ENCODE measurements at places on chromosomes 4 and X.

- no peak for DNase-seq
These were observed 29.5 kb upstream of the XIAP start for GRCh38 chrX:123830309-123830708.

- peak; percentile 79 for DNase-seq
These were observed 49.2 kb downstream of the ENPP6 start for GRCh38 chr4:184168406-184169019.

DNA sequence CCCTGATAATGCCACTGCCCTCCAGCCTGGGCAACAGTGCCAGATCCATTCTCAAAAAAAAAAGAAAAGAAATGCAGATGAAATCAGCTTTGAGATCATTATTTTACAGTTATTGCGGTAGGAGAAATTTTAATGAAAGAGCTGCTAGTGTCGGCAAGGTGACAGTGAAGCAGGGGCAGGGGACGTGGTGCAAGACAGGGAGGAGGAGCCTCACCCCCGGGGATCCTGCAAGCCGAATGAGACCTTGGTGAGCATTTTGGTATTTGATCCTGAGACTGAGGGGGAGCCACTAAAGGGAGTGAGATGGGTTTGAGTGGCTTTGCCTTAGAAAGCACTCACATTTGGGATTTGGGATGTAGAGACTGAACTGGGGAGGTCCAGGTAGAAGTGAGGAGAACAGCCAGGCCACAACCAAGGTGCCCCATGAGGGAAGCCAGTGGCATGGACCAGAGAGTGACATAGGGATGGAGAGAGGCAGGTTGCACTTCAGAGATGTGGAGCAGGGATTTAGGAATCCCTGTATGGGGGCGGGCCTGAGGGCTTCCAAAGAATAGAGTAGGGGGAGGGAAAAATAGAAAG, 23.6 kb downstream of the RBM10 start:
- no peak for DNase-seq

DNA sequence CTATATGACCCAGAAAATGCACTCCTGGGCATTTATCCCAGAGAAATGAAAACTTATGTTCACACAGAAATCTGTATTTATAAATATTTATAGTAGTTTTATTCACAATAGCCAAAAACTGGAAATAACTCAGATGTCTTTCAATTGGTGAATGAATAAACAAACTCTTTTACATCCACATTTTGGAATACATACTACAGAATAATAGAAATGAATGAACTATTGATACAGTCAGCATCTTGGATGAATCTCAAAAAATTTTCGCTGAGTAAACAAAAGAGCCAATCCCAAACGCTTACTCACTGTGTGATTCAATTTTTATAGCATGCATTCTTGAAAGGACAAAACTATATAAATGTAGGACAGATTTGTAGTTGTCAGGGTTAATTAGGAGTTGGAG, 75.1 kb upstream of the HTR2C start:
- no peak for DNase-seq

DNA sequence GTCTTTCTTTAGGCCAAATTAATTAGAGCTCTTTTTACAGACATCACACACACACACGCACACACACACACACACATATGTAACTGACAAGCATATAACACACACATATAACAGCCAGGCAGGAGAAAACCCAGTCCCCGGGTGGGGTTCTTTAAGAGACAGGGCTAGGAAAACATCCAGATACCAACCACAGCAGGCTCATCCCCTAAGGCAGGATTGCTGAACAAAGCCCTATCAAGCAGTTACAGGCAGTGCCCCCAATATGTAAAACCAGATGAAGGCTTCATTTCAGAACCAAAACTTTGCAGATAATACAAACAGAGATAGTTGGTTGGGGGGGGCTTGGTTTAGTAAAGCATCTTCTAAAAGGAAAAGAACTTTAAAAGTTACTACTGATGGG, 18.0 kb upstream of the FAM47E start:
- DNase-seq = no peak

GRCh38 chr4:145453163-145453520, 28.5 kb upstream of the SMAD1 start:
- no peak for DNase-seq

DNA sequence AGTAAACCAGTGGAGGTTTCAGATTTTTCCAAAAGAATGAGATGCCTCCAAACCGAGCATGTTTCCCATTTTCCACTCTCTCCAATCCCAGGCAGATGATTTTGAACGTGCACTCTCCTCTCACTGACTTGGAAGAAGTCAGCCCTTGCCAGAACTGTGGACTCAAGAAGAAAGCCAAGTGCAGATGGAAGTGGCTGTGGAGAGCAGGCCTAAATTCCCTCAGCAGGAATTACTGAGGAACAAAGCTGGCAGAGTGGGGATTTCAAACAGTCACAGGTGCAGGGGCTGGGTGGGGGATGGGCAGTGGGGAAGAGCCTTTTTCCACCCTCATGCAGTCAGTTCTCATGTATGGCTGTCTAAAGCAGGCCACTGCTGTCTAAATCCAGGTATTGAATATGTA, 83.5 kb upstream of the PLAC1 start:
- no peak for DNase-seq

- no peak for DNase-seq
These were observed 63.4 kb downstream of the GAB1 start for GRCh38 chr4:143400082-143400481.

DNA sequence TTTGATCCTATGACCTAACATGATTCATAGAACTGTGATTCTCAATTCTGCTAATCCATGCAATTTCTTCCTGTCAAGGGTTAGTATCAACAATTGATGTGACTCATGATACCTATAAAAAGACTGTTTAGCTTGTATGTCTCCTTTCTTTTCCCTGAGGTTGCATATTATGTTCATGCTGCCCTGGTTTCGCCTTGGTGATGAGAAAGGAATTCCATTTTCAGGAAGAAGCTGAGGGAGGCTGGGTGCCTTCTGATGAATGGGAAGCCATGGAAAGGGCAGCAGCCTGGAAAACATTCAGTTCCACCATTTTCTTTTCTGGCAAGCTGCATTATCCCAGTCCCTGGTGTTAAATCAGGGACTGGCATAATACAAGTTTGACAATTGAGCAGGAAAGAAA, 976.5 kb downstream of the RPA4 start:
- no peak for DNase-seq

- peak; percentile 4 for DNase-seq
These were observed 471 bp downstream of the MCTS1 start for GRCh38 chrX:120604361-120604782.

DNA sequence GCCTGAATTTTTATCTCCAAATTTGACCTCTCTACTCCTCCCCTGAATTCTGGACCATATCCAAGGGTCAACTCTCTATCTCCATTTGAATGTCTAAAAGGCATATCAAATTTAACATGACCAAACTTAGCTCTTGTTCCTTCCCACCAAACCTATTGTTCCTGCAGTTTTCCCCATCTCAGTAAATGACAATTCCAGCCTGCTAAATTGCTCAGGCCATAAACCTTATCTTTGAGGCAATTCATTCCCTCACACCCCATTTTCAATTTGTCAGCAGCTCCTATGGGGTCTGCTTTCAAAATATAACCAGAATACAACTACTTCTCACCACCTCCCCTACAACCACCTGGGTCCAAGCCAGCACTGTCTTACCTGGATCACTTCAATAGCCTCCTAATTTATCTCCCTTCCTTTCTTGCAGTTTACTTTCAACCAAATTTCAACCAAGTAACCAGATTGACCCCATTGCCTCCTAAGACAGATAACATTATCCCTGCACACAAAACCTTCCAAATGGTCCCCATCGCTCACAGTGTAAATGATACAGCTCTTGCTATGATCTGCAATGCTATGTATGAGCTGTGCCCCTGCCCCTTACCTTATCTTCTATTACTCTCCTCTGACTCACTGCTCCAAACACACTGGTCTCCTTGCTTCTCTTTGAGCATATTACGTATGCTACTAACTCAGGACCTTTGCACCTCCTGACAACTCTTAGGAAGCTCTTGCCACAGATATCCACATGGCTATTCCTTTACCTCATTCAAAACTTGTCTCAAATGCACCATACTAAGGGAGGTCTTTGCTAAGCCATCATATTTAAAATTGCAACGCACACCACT, 66.0 kb downstream of the CAMK2D start:
- DNase-seq = no peak

DNA sequence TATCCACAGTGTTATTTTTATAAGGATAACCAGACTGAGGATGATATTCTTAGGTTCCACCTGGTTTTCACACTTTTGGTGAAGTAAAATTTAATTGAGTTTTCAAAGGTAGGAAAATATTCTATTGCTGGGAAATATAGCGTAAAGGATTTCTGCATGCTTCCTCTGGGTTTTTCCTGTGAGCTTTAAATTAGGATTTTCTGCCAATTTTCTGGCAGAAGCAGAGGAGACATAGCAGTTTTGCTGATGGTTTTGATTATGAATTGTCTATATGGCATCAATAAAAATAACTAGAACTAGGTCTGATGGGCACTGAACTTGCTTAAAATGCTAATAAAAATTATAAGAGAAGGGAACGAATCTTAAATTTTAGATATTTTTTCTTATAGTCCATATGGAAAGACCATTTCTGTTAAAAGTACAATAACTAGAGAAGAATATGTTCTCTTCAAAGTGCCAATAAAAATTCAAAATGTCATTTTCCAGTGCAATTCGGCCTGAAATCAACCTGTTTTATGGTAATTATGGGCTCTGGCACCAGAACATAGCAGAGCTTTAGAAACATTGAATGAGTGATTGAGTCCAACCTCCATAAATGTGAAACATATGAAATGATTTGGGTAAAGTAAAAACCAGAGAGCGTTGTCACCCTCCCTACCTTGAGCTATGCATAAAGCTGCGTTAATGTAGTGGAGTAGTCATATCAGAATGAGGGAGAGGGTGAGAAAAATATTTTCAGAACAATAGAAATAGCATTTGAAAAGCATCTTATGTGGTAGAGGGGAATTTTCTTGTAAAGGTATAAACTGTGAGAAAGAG, 279.7 kb downstream of the SPRY1 start:
- DNase-seq = no peak

DNA sequence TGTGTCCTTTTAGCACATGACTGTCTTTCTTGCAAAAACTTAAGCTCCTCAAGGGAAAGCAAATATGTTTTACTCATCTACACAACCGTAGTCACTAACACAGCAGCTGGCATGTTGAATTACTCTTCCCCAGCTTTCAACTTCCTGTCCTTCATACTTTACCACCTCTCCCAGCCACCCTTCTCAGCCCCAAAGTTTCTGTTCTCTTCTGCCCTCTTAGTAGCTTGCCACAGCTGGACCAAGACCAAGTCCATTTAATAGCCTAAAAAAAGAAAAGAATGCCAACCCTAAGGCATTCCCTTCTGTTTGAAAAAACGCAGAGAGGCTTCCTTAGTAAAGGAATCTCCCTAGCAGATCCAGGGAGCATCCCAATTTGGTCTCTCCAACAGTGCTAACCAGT, 36.8 kb downstream of the SRPX2 start:
- no peak for DNase-seq

Measured in HTR-8/SVneo (cell line).